ENCODE measurements at places on chromosomes 16 and 17.
A peak's percentile ranks its signal among the peaks of the same experiment; 100 is the strongest.

GRCh38 chr16:69064124-69064763, 41.2 kb upstream of the HAS3 start:
- DNase-seq = no peak

GRCh38 chr17:65231662-65232335, 94.6 kb downstream of the RGS9 start:
- peak; percentile 85 for DNase-seq

DNA sequence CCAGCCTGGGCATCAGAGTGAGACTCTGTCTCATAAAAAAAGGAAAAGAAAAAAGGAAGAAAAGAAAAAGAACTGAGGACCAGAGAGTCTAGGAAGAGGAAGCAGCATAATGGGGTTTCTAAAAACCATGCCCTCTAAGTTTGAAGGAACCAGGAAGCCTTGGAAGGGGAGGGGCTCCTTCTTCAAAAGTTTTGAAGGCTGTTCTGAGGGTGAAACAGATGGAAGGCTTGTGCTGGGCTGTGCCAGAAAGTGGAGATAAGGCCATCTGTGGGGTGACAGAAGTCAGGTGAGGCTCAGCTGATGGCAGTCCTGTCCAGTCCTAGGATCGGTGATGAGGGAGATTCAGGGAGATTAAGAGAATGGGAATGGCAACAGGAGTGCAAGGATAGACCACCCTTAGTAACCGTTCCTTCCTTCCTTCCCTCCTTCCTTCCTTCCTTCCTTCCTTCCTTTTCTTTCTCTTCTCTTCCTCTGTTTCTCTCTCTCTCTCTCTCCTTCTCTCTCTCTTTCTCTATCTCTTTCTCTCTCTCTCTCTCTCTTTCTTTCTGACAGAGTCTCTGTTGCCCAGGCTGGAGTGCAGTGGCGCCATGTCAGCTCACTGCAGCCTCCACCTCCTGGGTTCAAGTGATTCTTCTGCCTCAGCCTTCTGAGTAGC, 182.6 kb downstream of the NTN1 start:
- DNase-seq = no peak

- no peak for DNase-seq
Observed at GRCh38 chr17:67050066-67050465, 5.7 kb downstream of the CACNG1 start.

- no peak for DNase-seq
Observed at GRCh38 chr17:4365628-4366326, 698 bp downstream of the UBE2G1 start.

GRCh38 chr17:4527566-4528125, 27.5 kb downstream of the MYBBP1A start:
- no peak for DNase-seq

- DNase-seq = peak; percentile 10
Observed at GRCh38 chr17:61635913-61636432, 45.0 kb upstream of the NACA2 start.

GRCh38 chr17:66138120-66138519, 53.8 kb downstream of the CEP112 start:
- no peak for DNase-seq

Measured in COLO829 (cell line).